A549 treated with AZD2906 at 1 μM for 4 hours (cell line): ENCODE measurements at places on chromosomes 2 and 18. TPM values are rescaled to one million over a fixed set of nuclear protein-coding genes. Genes with fewer than 3 reads are reported as not detected.

The MROH2A gene
- total RNA-seq = 0.11 to 0.23 TPM (median 0.18 TPM) in 4 of 5 replicates, not detected in the other

The TUBA3E gene
- 5.2 to 8.8 TPM (median 6.9 TPM) in 5 replicates for total RNA-seq

The LTBP1 gene
- total RNA-seq = 23.6 to 42.1 TPM (median 32.0 TPM) in 5 replicates

The LPIN2 gene
- 17.1 to 19.6 TPM (median 19.0 TPM) in 5 replicates for total RNA-seq

The CYRIA gene
- 0.38 to 0.72 TPM (median 0.52 TPM) in 5 replicates for total RNA-seq

The TMEM247 gene
- total RNA-seq = not detected in 5 replicates

The VWA3B gene
- 0.09 to 0.14 TPM (median 0.12 TPM) in 3 of 5 replicates, not detected in the others for total RNA-seq

The MRO gene
- 0.08 to 0.36 TPM (median 0.26 TPM) in 5 replicates for total RNA-seq

The L3MBTL4 gene
- total RNA-seq = 0.02 to 0.05 TPM in 2 of 5 replicates, not detected in the others

The KCNF1 gene
- total RNA-seq = 19.4 to 39.2 TPM (median 29.8 TPM) in 5 replicates

The REEP1 gene
- 0.92 to 1.1 TPM (median 1.0 TPM) in 5 replicates for total RNA-seq

The EMILIN2 gene
- total RNA-seq = 9.0 to 14.7 TPM (median 12.9 TPM) in 5 replicates

The CYP27A1 gene
- total RNA-seq = 0.09 to 0.18 TPM (median 0.11 TPM) in 5 replicates

The DAPL1 gene
- total RNA-seq = 0.13 to 0.16 TPM in 2 of 5 replicates, not detected in the others

The SKA1 gene
- total RNA-seq = 10.0 to 14.8 TPM (median 10.6 TPM) in 5 replicates

The PARD3B gene
- total RNA-seq = 0.76 to 1.1 TPM (median 1.1 TPM) in 5 replicates

The ZAP70 gene
- total RNA-seq = 0.02 to 0.18 TPM (median 0.04 TPM) in 4 of 5 replicates, not detected in the other

The GDF7 gene
- total RNA-seq = 0.09 to 0.14 TPM (median 0.13 TPM) in 5 replicates

The TMEM178A gene
- total RNA-seq = 0.10 to 0.16 TPM (median 0.13 TPM) in 5 replicates

The SLC9A2 gene
- total RNA-seq = 2.9 to 3.0 TPM (median 3.0 TPM) in 5 replicates

The EPB41L5 gene
- 3.4 to 5.1 TPM (median 4.0 TPM) in 5 replicates for total RNA-seq

The SH2D6 gene
- 0.60 to 0.96 TPM (median 0.80 TPM) in 5 replicates for total RNA-seq
